SK-N-DZ (cell line): ENCODE measurements at places on chromosomes 4 and X.
A peak's percentile ranks its signal among the peaks of the same experiment; 100 is the strongest.

DNA sequence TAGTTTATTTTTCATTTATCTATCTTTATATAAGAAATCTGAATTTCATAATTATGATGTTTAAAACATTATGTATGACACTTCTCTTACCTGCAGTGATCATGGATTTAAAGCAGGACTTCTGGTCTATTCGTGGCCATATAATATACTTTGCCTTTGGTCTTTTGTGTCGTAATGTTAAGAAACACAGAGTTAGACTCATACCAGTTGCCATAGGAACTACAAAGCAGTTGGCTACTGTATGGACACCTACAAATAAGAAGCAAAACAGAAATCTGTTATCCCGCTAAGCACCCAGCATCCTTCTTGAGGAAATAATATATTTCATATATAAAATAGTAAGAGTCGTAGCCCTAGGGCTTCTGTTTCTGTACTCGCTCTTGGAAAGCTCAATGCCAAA is 4.3 kb downstream of the SEPSECS start:
- DNase-seq: no peak

DNA sequence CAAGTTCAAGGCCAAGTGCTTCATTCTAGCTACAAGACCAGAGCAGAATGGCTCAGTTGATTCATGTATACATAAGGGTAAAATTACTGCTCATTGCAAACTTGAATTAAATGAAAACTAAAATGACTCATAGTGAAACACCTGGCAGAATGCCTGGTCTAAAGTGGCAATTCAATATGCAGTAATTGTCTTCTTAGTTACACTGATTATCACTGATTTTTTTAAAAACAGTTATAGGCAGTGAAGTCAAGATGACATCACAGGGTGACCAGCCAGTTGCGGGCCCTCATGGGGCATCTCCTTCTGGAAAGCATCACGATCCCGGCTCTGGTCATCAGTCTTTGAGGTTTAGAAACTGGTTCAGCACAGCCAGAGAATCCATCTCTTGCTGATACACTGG is 154.2 kb downstream of the RAB28 start:
- DNase-seq: no peak

- no peak for DNase-seq
These were observed 832.1 kb upstream of the INTU start for GRCh38 chr4:126800575-126801141.

DNA sequence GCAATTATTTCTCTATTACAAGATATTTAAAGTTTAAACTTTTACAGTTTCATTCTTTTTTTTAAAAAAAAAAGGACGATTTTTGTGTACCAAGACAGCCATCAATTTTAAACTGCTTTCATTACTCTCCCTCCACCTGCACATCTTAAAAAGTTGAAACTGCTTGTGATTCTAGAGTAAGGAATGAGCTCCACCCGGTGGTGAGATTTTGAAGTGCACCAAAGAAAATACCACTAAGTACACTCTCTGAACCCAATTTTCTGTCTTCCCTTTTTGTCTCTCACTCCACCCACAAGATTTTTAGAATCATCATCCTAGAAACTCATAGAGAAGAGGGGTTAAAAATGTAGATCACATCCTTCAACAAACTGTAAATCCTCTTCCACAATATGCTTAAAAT is 91.3 kb upstream of the WDR44 start:
- peak; percentile 63 for DNase-seq

DNA sequence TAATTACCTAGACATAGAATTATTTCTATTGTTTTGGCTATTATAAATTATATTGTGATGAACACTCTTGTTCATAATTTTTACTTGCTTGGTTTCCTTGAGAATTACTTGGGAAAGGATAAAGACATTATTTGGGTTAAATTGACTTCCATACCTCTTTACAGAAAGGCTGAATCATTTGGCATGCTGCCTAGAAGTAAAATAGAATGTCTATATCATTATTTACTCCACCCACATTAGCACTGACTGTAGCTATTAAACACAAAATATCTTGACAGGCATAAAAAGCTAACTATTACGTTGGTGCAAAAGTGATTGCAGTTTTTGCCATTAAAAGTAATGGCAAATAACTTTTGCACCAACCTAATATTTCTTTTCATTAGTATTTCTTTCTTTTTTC is 29.7 kb upstream of the ADH6 start:
- DNase-seq: no peak

DNA sequence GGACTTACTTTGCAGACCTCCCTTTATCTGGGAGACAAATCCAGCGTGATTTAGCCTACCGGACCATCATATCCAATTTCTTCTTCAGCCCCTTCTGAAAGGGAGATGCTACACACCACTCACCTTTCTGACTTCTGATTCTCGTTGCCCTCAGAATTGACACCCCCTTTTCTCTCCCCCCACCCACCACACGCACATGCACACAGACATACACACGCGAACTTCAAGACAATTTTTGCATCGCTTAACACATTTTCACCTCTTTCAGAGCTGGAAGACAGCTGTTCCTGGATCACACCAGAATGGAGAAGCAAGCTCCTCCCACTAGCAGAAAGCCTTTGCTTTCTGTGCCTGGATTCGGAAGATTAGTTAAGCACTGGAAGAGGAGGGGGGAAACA is 1.0 kb upstream of the SNCA start:
- peak; percentile 57 for DNase-seq

- DNase-seq: no peak
These were observed 21.4 kb downstream of the MAOB start for GRCh38 chrX:43860646-43861370.

DNA sequence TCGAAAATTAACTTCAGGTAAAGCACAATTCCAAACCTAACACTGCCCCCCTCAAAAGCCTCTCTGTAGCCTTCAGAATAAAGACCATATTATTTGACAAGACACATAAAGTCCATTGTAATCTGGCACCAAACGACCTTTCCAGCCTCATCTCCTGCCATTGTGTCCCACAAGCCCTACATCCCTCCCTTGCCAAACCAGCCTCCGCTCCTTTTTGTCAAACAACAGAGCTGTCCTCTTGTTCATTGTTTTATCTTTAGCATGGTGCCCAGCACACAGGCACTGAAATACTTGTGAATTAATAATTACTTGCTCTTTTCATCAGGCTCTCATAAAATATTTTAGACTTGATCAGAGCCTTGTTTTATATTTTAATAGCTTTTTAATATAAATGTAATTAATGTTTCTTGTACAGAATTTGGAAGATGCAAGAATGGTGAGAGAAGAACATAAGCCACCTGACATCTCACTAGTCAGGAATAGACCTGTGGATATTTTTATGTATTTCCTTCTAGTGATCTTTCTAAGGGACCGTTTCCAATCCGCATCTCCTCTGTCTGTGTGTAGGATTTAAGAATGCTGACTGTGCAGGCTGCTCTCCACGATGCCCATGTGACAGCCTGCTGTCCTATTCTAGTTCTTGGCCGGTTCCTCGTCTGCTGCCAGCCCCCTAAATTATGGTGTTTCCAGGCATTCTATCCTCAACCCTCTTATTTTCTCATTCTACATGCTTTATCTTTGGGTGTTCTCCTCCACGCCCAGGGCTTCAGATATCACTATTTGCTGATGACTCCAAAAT is 3.0 kb upstream of the IRF2 start:
- DNase-seq: no peak

DNA sequence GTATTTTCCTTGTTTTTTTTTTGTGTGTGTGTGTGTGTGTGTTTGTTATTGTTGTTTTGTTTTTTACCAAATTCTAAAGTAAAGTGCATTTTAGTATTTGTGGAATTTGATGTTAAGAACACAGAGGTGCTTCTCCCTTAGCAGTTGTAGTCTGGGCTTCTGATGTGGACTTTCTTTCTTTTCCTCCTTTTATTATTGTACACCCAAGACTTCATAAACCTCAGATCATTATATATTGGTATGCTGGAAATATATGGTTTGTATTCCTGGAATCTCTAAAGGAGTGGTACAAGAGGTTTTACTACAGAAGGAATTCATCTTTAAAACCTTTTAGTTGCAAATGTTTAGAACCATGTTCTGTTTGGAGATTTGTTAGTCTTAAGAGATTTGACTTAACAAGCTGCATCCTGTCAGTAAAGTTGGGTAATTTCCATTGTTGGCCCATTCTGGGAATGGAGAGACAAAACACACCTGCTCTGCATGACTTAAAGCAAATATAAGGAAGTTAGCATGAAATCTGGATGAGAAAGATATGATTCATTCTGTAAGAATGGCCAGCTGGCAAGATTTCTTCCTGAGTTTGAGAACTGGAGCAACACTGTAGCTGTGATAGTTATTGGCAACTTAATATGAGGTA is 64.0 kb downstream of the SMAD1 start:
- DNase-seq: no peak

GRCh38 chr4:154559141-154559493 is 3.7 kb upstream of the FGB start:
- no peak for DNase-seq

- DNase-seq: peak; percentile 24
These were observed 24.1 kb upstream of the PBDC1 start for GRCh38 chrX:76148753-76149152.

DNA sequence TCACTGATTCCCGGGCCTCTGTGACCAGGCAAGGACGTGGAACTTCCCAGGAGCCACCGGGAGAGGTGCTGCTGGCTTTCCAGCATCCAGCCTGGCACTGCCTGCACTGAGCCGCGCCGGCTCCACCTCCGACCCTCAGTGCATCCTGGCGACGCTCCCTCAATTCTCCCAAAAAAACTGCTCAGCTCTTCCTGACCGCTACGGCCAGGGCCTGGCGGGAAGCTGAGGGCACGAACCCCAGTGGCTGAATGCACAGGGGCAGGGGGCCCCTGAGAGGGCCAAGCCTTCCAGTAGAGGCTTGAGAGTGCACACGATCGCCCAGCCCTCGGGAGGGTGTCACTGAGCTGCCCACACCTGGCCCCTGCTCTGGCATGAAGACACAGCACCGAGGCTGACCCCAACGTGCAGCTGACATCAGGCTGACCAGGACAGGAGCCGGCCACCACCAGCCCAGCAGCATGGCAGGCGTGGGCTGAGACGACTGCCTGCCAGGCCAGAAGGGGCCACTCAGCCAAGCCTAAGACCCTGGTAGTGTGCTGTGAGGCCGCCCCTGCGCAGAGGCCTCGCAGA is 6.9 kb downstream of the CTBP1 start:
- DNase-seq: no peak

- no peak for DNase-seq
These were observed 4.7 kb downstream of the XG start for GRCh38 chrX:2756548-2756947.

DNA sequence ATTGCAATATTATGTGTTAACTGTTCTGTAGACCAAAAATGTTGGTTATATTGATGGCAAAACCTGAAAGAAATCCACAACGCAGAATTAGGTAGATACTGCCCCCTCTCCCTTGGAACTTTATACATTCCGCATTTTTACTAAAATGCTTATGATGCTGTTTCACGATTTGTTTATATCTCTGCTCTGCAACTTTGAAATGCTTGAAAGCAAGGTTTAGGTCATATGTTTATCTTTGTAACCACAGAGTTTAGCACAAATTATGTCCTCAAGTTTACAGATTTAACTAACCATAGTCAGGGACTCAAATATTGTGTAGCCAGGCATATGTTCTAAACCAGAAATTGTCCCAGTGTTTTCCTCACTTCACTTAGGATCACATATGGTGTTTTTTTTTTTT is 66.1 kb upstream of the H2AZ1 start:
- no peak for DNase-seq

DNA sequence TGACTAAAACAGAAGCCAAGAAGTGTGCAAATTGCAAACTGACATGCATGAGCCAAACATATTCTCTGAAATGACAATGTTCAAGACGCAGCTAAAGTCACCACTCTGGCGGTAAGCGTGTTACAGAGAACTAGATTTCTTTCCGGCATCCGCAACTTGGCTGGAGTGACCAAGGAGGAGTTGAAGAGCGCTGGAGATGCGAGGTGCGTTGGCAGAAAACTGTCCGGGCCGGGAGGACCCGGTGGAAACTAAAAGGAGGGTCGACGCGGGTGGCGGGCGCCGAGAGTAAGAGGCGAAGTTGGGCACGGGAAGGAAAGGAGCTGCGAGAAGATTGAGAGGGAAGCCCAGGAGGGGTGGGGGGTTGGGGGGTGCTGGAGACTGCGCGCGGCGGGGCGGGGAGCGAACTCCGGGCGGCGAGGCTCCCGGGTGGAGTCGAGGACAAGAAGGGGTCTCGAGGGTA is 807 bp downstream of the SEL1L3 start:
- no peak for DNase-seq

- no peak for DNase-seq
These were observed 28.4 kb downstream of the APBB2 start for GRCh38 chr4:41185614-41186592.

- no peak for DNase-seq
These were observed 6.0 kb downstream of the UGT2B17 start for GRCh38 chr4:68570122-68570507.

- DNase-seq: no peak
These were observed 61.9 kb downstream of the TSC22D3 start for GRCh38 chrX:107713543-107714205.

DNA sequence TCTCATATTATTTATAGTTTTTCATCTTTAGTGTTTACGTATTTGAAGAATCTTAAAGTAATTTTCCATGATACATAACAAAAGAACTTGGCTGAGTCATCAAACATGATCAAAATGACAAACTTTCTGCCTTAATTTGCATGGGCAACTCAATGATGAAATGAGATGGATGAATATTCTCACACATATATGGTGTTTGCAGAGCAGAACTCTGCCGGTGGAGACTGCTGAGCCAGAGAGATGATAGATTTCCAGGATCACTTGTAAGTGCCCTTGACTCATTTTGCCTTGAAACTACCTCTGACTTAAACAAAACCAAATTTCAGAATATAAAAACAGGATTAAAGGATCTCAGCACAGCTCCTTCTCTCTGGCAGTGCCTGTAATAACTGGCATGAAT is 38.2 kb downstream of the TRPC3 start:
- no peak for DNase-seq

DNA sequence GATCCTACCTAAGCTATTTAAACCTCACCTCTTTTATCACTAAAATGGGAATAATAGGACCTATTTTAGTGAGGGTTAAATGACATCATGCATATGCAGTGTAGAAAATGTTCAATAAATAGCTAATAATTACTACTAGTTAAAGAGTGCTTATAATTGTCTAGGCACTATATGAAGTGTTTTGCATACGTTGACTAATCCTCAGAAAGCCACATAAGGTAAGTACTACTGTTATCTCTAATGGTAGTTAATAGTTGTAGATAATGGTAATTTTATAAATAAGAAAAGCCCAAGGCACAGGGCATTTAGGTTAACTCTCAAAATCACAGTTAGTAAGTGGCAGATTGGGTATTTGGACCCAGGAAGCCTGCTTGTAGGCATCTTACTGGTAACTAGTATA is 47.4 kb upstream of the BOD1L1 start:
- no peak for DNase-seq

GRCh38 chrX:43716144-43716543 is 60.0 kb downstream of the MAOA start:
- no peak for DNase-seq
